ENCODE measurements at places on chromosomes 12 and 14.
A peak's percentile ranks its signal among the peaks of the same experiment; 100 is the strongest.

DNA sequence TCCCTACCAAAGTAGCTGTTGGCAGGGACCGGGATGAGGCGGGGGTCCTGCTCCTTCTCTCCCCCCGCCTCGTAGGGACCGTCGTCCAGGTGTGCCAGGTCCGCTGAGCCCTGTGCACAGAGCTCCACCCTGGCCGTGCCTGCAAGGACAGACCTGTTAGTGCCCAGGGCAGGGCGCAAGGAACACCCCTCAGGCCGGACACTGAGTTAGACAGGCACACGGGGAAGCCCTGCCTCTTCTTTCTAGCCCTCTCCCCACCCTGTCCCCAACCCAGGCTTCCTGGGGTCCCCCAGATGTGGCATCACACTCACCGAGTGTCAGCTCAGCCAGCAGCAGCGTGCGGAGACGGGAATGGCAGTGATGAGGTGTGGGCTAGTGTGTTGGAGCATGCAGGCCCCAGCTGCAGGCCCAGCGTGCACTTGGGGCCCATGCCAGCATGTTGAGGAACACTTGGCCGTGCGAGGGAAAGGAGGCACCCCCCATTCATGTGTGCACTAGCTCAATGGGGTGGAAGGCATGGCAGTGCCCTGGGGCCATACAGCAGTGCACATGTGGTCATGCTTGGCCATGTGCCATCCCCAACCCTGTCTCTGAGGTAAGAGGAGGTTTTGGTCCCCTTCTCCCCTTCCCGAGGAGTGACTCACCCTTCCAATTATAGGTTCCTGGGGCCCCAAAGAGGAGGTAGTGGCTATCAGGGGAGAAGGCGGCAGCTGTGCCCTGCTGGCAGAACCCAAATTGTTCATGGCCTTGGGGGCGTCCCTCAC is 7.3 kb downstream of the ITGA7 start:
- no peak for DNase-seq

DNA sequence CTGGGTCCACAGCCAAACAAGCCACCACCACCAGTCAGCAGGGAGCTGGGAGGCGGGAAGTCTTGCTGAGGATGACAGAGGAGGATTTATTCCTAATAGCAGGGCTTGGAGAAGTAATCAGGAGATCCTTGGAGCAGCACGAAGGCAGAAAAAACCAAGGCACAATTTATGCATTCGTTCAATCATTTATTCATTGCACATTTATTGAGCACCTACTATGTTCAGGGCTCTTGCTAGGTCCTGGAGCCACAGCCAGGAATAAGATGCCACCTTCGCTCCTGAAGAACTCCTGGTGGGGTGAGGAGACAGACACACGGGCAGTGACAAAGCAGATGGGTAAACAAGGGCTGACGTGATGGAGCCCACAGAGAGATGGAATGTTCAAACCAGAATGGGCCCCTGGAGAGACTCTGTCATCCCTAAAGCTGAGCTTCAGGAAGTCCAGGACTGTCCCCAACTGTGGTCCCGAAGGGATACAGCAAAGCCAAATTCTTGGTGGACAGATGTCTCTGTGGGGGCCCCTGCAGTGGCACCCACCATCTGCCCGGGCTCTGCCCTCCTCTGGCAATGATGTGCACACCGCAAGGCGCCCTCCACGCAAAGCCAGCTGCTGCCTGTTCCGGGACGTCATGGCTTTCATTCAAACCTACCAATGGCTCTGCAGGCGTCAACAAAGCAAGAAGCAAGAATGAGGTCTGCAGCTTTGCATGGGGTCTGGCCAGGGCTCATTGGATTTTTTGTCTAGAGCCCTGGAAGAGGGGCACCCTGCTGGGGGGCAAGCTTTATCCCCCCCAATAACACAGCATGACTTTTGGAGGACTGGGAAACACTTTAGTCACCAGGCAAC is 3.0 kb upstream of the TESC start:
- no peak for DNase-seq

DNA sequence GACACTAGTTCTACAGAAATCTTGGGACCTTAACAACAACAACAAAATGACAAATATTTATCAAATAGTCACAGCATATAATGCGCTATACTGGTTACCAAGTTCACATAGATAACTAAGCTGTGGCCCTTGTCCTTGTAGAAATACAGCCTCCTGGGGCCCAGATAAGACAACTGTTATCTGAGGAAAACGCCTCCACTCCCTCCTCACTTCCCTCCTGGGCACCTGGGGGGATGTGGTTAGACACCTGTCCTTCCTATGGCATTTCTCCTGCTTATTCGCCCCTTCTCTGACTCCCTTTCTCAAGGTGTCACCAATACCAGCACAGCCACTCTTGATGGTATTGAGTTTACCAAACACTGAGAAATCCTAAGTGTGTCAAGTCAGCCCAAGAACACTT is 419.4 kb downstream of the RAD51B start:
- DNase-seq: no peak

DNA sequence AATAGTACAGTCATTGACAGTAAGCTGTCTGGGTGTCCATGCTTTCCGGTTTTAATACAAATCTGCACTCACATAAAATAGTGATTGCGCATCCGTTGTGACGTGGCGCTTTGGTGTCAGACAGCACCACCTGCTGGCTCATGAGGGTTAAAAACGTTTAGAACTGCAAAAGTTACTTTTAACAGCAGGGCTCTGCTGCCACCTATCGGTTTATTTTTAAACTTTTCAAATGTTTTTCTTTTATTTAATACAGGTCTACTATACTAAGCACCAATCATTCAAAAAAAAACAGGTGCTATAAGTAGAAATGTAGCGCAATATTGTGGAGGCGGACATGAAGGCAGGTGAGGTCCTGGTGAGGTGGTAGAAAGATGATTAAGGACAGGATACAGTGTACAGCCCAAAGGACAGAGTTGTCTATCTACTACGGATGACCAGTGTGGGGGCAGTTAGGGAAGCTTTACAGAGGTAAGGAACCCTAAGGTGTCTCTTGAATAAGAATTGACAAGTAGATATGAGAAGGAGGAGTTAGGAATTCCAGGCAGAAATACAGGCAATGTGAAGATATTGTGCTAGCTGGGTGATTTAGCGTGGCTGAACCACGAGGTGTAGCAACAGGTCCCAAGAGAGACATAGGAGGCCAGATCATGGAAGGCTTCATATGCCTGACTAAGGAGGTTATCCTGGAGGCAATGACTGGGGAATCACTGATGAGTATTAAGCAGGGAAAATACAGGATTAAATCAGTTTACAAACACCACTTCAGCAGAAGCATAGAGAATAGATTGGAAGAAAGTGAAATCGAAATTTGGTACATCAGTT is 91.5 kb upstream of the PRB2 start:
- DNase-seq: peak; percentile 87

DNA sequence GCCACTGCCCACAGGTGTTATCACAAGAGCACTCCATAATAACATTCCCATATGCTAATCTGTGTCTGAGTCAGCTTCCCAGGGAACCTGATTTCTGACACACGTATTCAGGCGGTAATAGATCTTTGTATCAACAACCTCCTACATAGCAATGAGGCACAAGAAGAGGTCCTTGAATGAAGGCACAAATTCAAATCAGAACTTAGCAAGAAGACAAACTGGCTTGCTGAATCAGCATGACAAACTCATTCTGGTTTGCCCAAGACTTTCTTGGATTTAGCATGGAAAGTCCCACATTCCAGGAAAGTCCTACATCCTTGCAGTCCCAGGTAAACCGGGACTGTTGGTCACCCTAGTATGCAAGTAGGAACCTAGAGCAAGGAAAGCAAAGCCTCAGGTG is 33.9 kb upstream of the RNU6-7 start:
- DNase-seq: no peak

DNA sequence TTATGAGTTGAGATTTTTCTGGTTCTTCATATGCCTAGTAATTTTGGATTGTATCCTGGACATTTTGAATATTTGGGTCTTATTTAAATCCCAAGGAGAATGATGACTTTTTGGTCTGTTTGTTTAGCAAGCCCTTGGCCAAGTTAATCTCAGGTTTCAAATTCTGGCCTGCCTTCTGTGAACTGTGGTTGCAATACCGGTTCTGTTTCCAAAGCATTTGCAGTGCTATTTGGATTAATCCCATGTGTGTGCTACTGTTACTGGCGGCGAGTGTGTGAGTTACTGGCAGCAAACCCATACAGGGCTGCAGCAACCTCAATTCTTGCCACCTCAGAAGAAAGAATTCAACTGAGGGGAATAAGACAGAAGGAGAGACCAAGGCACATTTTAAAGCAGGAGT is 51.1 kb downstream of the TMEM260 start:
- no peak for DNase-seq

DNA sequence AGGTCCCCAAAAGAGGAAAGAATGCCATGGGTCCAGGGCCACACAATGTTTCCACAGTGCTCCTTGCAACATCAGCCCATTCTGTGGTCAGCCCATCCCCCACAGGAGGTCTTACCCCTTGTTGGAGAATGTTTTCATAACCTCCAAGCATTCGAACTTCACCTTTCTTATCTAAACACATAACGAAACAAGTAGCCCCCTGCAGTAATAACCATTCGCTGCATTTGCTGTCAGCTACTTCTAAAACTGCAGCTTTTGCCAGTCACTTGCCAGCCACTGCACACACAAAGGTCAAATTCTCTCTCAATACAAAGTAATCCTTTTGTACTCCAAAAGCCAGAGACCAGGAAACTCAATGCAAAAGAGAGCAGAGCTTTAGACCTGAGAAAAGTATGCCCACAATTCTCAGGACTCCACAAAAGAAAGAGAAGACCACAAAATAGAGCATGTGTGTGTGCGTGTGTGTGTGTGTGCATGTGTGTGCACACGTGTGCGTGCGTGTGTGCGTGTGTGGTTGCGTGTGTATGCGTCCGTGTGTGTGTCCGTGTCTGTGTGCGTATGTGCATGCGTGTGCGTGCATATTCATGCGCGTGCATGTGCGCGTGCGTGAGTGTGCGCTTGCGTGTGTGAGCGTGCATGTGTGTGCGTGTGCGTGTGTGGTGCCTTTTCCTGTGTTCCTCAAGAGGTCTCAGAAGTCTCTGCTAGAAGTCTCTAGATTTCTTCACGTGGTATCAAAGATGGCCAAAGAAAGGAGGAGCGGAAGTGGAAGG is 31.7 kb upstream of the NINJ2 start:
- DNase-seq: peak; percentile 72

DNA sequence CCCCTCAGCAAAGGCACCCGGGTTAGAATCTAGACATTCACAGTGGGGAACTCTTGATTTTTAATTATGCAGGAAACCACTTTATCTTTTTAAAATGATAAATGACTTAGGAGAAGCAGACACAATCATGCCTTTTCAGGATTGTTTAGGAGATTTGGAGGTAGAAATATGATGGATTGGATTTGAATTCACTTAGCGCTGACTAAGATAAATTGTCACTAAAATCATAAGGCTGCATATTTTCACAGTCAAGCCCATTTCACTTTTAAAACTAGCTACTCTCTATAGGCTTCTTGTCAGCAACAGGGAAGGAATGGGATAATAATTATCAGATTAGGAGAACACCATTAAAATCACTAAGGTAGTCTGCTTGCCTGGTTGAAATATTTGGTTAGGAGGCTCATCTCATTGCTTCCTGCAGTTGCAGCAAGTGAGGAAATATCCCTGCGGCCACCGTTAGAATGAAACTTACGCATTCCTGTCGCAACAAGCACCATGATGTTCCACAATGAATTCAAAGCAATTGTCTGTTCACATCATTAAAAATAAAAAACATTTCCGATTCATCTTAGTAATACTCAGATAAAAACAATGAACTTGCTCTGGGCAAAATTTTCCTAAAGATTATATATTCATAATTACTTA is 31.9 kb downstream of the DACT1 start:
- no peak for DNase-seq

DNA sequence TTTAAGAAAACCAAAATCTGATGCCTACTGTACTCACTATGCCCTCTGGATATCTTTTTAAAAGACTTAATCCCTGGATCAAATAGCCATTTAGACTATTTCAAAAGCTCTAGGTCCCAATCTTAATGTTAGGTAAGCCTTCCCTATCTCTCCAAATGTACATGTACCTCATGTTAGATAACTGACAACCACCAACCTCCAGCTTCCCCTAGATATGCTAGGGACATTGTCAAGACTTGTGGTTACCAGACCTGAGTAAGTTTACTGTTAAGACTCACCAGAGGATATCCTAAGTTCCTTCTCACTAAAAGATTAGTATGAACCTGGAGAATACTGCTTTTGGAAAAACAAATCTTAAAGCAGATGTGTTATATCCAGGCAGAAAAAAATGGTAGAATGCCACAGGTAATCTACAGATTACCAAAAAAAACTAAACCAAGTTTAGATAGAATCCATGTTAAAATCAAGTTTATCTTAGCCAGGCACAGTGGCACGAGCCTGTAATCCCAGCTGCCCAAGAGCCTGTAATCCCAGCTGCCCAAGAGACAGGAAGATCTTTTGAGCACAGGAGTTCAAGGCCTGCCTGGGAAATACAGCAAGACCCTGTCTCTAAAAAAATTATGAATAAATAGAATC is 9.7 kb downstream of the NAP1L1 start:
- DNase-seq: no peak

DNA sequence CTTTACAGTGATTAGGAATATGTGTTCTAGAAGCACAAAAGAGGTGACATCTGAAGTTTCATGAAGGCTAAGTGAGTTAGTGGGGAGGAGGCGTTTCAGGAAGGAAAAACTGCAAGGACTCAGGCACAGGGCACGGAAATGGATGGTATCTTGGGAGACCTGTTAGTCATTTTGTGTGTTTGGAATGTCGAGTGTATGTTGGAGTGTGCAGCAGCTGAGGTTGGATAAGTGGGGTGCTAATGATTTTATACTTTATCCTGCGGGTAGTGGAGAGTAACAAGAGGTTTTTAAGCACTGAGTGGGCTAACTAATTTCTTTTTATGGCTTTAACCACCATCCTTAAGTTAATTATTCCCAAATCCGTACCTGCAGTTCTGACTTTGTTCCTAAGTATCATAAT is 571.5 kb upstream of the FBXO33 start:
- no peak for DNase-seq

- peak; percentile 85 for DNase-seq
Observed at GRCh38 chr14:31937730-31938346, 139.3 kb upstream of the ARHGAP5 start.

DNA sequence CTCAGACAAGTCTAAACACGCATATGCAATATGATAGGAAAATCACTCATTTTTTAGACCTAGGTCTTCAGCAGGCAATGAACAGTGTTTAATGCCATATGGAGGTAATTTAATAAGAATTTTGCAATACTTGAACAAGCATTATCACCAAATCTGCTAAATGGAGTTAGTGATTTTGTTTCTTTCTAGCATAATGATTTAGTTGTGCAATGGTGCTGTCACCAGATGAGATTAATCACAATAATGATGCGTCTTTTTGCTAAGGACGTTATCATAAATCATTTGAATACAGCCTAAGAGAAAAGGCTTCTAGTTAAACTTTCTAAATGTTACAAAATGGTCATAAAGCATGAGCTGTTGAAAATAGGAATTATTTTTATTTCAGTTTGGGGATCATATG is 170.0 kb upstream of the SLC16A7 start:
- DNase-seq: no peak

DNA sequence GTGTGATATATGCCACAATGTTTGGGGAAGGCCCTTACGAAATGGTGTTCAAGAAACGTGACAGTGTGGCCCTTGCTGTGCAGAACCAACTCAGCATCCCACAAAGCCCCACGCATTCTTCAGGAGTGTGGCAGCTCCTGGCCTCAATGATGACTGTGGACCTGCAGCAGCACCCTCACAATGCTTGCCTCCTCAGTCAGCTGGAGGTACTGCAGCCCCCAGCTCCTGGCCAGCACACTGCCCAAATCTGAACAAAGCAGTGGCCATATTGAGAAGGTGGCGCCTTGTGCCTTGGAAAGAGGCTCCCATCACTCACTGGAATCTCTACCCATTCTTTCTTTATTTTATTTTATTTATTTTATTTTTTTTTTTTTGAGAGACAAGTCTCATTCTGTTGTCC is 10.4 kb downstream of the POLE2 start:
- no peak for DNase-seq

- no peak for DNase-seq
Observed at GRCh38 chr12:27653661-27654060, 42.6 kb upstream of the REP15 start.

All from pons (tissue), 1 donor.